ENCODE measurements at places on chromosomes 4 and X.
A peak's percentile ranks its signal among the peaks of the same experiment; 100 is the strongest.

- peak; percentile 19 for DNase-seq
Measured at GRCh38 chr4:102430461-102430910, 70.7 kb upstream of the NFKB1 start.

- DNase-seq = no peak
Measured at GRCh38 chr4:94728056-94728766, 29.5 kb upstream of the BMPR1B start.

GRCh38 chr4:19596342-19596741 lies 655.4 kb upstream of the SLIT2 start:
- no peak for DNase-seq

- no peak for DNase-seq
Measured at GRCh38 chr4:151218343-151218742, 58.6 kb upstream of the PRSS48 start.

DNA sequence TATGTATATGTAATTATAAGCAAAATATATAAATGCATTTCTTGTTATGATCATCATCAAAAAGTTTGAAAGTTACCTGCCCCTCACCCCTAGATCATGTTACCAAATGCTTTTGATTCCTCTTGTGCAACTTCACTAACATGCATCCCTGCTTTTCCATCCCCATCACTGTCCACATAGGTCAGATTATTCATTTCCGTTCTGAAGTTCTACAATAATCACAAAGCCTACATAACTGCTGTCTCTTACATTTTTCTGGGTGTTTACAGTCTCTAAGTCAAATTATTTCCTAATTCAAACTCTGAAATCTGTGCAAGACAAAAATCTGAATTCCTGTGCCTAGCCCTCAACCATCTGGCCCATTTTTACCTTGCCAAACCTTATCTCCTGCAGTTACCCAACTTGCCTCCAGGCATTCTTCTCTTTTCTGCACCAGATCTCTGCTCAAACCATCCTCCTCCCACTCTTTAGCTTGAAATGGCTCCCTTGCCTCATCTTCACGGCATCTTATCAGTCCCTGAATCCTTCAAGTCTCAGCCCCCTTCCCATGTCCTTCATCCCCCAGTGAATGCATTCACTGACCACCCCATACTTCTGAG lies 42.4 kb upstream of the SLC39A8 start:
- DNase-seq = no peak

- DNase-seq = no peak
Measured at GRCh38 chrX:16807976-16808542, 21.8 kb downstream of the TXLNG start.

- no peak for DNase-seq
Measured at GRCh38 chr4:159677521-159677920, 574.6 kb downstream of the RAPGEF2 start.

DNA sequence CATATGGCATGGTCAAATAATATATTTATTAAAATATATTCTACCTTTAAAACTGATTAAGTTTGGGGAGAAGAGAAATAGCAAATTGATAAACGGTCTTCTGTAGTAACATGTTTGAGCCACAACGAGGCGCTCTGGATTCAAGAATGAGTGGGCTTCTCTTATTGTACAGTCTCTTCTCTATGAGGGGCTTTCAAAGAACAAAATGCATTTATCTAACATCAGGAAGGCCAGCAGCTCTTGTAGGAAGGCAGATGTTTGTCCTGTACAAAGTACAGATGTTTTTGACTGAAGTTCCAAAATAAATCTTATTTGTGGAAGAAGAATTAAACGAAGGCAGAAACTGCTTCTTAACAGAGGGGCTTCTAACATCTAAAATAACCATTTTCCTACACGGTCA lies 153.6 kb downstream of the RASL11B start:
- DNase-seq = no peak

DNA sequence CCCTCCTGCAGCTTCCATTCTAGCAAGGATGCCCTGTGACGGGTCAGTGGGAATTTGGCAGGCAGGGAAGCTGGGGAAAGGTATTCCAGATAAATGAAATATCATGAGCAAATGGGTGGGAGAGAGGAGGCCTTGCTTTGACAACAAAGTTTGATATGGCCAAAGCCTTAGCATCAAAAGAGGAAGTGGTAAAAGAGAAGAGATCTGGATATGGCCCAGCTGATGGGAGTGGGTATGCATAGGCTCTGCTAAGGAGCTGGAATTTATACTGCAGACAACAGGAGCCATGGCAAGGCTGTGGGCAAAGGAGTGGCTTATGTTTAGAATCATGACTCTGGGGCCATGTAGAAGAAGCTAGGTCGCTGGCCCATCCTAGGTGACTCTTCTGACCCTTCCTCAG lies 89.2 kb downstream of the PJA1 start:
- no peak for DNase-seq

DNA sequence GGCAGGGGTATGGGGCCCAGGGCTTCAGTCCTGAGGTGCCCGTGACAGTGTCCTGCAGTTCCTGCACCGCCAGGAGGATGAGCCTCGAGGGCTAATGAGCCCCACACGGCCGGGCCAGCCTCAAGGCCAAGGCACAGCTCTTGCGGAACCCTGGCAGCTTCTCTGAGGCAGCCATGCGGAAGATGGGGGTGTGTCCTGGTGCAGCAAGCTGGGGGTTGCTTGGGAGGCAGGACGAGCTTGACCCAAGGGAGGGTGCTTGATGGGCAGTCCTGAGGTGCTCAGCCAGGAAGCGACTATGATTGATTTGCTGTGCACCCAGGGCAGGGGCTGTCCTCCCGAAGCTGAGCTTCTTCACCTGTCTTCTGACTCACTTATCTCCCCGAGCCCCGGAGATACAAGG lies 9.1 kb upstream of the FGFR3 start:
- DNase-seq = no peak

DNA sequence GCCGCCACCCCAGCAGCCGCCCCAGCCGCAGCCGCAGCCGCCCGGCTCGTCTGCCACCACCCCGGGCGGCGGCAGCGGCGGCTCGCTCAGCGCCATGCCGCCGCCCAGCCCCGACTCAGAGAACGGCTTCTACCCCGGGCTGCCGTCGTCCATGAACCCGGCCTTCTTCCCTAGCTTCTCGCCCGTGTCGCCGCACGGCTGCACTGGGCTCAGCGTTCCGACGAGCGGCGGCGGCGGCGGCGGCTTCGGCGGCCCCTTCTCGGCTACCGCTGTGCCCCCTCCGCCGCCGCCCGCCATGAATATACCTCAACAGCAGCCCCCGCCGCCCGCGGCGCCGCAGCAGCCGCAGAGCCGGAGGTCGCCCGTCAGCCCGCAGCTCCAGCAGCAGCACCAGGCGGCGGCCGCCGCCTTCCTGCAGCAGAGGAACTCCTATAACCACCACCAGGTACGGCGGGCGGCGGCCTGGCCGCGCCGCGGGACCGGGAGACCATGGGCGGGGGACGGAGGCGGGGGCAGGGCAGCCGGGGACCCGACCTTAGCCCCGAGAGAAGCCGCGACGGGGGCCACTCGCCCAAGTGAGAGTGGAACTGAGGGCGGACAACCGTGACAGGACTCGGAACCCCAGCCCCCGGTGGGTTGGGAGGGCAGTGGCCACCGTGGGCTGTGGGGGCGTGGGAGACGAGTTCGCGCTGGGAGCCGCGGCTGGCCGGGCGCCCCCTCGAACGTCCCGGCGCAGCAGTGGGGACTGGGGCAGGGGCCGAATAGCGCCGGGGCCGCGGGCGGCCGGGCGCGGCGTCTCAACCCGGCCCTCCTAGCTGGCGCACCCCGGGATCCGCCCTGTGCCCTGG lies 1.8 kb downstream of the CPEB2 start:
- no peak for DNase-seq

DNA sequence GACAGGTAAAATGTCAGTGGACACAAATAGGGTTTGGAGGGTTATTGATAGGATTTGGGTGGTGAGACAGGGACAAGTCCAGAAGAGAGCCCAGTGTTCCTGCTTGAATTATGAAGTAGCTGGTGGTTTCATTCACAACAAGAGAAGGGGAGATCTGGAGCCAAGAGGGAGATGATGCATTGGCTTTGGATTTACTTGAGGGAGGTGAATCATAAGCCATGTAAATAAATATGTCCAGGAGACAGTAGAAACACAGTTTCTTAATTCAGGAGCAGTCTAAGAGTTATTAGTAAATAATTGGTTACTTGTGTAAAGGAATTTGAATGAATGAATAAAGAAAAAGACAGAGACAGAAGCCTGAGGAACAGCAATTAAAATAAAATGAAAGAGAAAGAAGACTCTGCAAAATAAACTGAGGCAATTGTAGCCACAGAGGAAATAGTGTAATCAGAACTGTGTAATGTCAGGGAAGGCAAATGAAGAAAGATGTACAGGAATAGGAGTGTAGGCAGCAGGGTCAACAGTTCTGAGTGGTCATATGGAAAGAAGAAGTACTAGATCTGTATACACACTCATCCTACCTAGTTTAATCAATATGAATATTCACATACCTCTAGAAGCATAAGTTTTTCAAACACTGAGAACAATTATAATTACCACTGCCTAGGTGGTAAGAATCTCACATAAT lies 50.2 kb upstream of the CXCL8 start:
- DNase-seq = no peak

- no peak for DNase-seq
Measured at GRCh38 chr4:55927803-55928437, 20.8 kb upstream of the CEP135 start.

DNA sequence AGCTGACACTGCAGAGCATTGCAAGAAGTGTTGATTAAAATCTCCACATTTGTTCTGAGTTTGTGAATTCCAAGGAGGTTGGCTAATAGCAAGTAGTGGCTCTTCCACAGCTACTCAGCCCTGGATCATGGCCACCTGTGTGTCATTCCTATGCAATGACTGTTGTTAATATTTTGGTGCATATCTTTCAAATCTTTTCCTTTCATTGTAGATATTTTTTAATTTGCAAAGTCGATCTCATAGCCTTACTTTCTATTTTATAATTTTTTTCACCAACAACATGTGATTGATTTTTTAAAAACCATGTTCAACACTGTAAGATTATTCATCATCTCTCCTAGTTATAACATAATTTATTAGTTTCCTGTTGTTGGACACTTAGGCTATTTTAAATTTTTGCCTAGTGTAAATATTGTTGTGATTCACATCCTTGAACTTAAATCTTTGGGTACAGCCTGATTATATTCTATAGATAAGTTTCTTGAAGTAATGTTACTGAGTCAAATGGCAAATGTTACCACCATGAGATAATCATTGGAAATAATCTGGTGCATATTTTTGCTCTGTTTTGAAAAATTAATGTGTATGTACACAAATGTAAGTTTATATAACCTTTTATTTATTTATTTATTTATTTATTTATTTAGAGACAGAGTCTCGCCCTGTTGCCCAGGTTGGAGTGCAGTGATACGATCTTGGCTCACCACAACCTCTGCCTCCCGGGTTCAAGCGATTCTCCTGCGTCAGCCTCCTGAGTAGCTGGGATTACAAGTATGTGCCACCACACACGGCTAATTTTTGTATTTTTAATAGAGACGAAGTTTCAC lies 17.1 kb upstream of the ARHGAP10 start:
- no peak for DNase-seq

DNA sequence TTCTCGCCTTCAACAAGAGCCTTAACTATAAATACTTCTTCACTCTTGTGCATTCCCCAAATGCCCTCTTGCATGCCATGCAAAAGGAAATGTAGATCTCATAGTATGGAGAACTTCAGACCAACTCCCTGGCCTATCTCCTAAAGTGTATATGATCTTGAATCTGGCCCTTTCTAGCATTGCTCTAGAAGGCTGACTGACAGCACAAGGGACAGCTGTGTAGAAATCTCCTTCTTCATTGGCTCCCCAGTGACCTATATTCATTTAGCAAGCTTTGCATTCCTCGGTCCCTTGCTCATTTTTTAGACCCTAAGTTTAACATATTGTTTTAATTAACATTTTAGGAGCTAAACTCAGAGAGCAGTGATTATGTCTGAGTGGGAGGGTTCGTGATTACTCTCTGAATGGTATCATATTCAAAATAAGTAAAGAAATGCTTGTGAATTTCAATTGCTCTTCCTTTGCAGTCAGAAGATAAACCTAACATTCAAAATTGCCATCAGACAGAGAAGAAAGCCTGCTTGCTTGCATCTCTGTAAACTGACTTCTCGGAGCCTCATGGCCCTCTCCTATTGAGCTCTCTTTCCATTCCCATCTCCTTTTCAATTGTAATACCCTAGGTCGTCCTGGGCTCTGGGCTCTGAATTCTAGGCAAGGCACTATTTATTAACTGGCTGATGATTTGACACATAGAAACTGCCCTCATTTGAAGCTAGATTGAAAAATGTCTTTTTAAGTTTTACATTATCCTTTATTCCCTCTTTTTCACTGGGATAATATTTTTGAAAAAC lies 120.3 kb upstream of the PRKG2 start:
- no peak for DNase-seq

GRCh38 chr4:61571761-61572559 lies 371.8 kb downstream of the ADGRL3 start:
- no peak for DNase-seq

DNA sequence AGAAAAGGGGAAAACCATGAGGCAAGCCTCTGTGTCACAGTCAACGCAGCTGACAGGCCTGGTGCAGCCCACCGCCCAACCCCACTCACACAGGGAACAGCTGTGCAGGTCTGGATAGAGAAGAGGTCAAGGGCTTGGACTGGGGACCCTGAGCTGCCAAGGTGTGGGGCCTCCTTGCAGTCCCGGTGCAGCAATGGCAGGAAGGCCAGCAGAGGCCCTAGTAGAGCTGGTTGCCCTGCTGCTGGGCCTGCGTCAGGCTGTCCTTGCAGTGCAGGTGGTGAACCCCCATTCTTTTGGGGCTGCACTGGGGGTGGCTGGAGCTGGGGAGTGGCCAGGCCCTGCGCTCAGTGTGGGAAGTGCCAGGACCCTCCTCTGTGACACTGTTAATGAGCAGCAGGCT lies 482.0 kb downstream of the SMARCA1 start:
- DNase-seq = no peak

DNA sequence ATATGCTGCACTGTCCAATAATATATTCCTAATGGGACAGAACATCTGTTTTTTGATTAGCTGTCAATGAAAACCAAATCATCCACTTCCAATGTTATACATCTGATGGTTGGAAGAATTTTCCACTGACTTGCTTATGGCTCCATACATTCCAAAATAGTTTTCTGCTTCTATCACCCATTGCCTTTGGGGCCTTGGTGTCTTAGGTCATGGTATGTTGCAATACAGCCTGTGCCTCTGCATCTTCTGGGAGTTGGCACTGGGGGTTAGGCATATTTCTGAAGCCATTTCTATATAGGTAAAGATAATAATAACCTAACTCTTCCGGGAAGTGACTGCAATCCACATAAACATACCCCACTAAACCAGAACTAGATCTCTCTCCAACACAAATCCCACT lies 53.2 kb upstream of the NR3C2 start:
- no peak for DNase-seq

- no peak for DNase-seq
Measured at GRCh38 chrX:45845142-45845541, 644.5 kb upstream of the DIPK2B start.

GRCh38 chr4:143420227-143420626 lies 83.6 kb downstream of the GAB1 start:
- no peak for DNase-seq

DNA sequence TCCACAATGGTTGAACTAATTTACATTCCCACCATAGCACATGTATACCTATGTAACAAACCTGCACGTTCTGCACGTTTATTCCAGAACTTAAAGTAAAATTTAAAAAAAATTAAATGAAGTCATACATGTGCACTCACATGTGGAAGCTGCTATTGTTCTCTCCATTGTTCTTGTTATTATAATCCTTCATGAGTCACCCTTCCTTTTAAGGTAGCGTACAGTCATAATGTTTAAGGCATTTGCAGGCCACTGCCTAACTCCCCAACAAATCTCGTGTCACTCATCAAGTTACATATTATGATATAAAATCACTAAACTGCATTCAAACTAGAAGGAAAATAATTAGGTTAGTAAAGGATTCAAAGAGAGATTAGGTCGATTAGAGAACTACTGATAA lies 63.6 kb downstream of the SLC7A11 start:
- no peak for DNase-seq
